ENCODE measurements at places on chromosomes 6 and 20. TPM values are rescaled to one million over a fixed set of nuclear protein-coding genes. Genes with fewer than 3 reads are reported as not detected.

MAS1 gene
- polyA plus RNA-seq: not detected

OR2H2 gene
- not detected for polyA plus RNA-seq

DPM1 gene
- 52.8 TPM for polyA plus RNA-seq

LGSN gene
- polyA plus RNA-seq: not detected

KCNK15 gene
- polyA plus RNA-seq: not detected

ZMYND8 gene
- polyA plus RNA-seq: 5.1 TPM

GABRR2 gene
- not detected for polyA plus RNA-seq

LIME1 gene
- 177 TPM for polyA plus RNA-seq

TRAPPC3L gene
- not detected for polyA plus RNA-seq

SLC22A7 gene
- polyA plus RNA-seq: not detected

CCDC170 gene
- polyA plus RNA-seq: not detected

CST9L gene
- not detected for polyA plus RNA-seq

WFDC8 gene
- polyA plus RNA-seq: not detected

CAGE1 gene
- polyA plus RNA-seq: not detected

TNNC2 gene
- polyA plus RNA-seq: 0.77 TPM

ME1 gene
- polyA plus RNA-seq: not detected

TSBP1 gene
- polyA plus RNA-seq: not detected
